Germinal center (tissue), 1 donor: ENCODE measurements at places on chromosomes 6 and 20.

DNA sequence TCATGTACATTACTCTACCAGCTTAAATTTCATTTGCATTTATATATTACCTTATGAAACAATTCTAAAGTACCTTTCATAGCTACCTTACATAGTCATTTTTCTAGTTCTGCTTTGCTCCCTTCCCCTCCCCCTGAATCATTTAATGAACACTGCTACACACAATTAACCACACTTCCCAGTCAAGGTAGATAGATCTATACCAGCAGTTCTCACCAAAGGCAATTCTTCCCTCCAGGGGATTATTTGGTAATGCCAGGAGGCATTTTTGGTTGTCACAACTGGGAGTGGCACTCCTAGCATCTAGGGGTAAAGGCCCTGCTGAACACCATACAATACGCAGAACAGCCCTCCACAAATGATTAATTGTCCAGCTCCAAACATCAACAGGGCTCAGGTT is 143.9 kb upstream of the SHLD1 start:
- DNase-seq: no peak

DNA sequence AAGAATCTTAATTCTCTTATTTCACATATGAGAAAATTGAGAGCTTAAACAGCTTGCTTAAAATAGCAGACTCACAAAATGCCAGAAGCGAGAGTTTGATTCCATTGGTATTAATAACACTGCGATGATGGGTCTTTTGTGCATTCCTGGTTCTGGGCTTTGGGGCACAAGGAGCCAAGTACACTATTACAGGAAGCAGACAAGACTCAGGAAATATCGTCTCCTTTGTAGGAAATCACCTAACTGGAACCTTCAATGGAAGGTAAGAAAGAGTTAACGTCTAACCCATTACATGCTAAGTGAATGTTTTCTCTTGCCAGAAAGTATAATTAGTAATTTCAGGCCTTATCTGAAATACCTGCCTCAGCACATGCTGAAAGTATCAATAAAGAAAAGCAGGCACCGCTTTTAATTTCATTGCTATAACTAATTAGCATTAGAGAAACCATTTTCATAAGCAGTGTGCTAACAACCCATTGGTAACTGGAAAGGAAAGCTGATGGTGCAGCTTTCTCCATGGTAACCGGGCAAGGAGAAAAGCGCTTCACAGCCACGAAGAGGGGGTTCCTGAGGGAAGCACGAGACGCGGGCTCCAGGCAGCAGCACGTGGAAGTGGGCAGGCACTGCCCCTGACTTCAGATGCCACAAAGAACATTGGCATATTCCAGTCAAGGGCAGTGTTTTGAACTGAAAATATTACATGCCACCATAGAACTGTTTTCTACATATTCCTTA is 206.7 kb upstream of the AGPAT4 start:
- DNase-seq: no peak

GRCh38 chr20:10610251-10610650 is 63.5 kb downstream of the JAG1 start:
- no peak for DNase-seq

DNA sequence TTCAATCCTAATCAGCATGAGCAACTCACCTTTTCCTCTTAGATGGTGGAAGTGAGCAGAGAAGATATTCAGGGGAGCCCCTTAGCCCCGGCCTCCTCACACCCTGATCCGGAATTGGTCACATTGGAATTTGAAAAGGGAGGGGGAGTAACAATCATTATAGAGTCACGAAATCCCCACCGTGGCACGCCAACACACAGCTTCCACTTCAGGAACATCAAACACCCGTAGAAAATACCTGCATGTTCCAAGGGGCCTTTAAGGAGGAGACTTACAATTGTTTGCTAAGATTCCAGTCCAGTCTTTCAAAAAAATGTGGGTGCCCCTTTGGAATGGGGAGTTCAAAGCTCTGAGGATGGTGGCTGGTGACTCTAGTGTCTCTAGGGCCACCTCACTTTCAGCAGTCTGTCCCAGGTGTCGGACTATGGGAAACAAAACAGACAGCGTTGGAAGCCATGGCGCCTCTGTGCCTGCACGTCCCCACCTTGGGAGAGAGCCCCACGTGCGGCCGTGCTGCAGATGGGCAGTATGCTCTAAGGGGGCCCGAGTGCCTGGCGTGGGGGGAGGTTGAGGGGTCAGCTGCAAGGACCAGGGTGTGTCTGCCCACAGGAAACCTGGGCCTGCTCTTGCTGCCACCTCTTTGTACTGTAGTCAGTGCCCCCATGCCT is 2.4 kb downstream of the CD93 start:
- no peak for DNase-seq

DNA sequence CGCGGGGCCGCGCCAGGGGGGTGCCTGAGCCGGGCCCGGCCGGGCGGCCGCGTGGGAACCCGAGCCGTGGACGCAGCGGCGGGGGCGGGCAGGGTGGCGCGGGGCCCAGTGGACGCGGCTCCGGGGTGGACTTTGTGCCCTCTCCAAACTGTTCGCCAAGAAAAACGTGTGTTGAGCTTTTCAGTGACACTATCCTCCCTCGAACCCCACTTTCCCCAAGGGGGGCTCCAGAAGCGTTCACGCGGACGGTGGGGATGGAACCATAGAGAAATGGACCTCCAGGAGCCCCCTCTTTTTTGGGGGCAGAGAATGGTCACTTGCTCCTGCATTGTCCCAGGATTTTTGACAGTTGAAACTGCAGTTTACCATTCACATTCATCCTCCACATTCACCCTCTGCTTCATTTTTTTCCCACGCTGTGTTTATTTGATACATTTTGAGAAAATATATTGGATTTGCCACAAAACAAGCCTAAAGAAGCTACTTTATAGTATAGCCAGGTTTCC is 2.9 kb upstream of the HIVEP1 start:
- no peak for DNase-seq

- no peak for DNase-seq
These were observed 5.0 kb downstream of the GNAS-AS1 start for GRCh38 chr20:58845706-58846105.

- DNase-seq: no peak
These were observed 263.6 kb downstream of the CD83 start for GRCh38 chr6:14380901-14381828.

GRCh38 chr6:103047567-103047966 is 1654.1 kb downstream of the GRIK2 start:
- no peak for DNase-seq

- no peak for DNase-seq
These were observed 1231.3 kb downstream of the EPHA7 start for GRCh38 chr6:92188016-92188415.

GRCh38 chr6:113172531-113172966 is 684.6 kb upstream of the MARCKS start:
- DNase-seq: no peak

GRCh38 chr20:19851861-19852260 is 93.8 kb downstream of the RIN2 start:
- DNase-seq: no peak

DNA sequence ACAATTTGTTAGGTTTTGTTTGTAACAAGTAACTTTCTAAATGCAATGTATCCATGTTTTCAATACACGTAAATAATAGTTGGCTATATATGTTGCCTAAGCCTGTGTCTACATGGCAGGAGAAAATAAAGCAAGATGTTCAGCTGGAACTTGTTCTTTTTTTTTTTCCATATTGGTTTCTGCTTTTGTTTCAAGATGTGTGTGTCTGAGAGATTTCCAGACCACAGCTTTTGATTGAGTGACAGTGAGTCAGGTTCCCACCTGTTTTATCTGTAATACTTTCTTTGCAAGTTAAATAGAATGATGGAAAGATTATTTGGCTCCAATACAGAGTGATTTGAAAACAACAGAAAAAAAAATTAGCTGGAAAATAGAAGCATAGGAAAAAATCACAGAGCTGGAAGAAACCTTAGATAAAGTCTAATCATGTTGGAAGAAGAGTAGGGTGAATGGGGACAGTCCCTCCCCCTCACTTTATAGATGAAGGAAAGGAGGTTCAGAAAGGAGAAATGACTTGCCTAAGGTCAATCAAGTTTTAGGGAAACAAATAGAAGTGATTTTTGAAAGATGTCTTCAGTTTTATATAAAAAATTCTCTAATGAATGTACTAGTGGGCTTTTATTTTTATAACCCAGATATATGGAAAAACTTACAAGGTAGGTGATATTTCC is 150.9 kb upstream of the STMND1 start:
- no peak for DNase-seq

- DNase-seq: no peak
These were observed 37.2 kb upstream of the MYLK2 start for GRCh38 chr20:31781945-31782344.

GRCh38 chr6:136371959-136372358 is 82.3 kb upstream of the BCLAF1 start:
- DNase-seq: no peak

- no peak for DNase-seq
These were observed 45.9 kb downstream of the CD164 start for GRCh38 chr6:109336221-109336961.

GRCh38 chr6:138307816-138308730 is 69.6 kb upstream of the SMIM28 start:
- no peak for DNase-seq

DNA sequence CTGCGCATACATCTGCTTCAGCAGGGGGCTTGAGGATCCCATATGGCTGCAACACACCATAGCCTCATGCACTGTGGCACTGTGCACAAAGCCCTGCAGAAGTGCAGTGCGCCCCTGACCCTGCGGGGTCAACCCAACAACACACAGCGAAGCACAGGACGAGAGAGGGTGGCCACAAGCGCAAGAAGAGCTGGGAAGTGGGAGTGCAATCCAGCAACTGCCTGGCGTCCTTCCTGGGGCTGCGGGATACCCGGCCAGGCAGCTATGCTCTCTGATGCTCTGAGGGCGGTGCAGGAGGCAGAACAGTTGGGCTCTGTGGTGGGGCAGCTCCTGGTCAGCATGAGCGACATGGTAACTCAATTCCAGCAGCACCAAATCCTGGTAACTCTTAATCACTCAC is 5.6 kb upstream of the ACSS1 start:
- DNase-seq: no peak

DNA sequence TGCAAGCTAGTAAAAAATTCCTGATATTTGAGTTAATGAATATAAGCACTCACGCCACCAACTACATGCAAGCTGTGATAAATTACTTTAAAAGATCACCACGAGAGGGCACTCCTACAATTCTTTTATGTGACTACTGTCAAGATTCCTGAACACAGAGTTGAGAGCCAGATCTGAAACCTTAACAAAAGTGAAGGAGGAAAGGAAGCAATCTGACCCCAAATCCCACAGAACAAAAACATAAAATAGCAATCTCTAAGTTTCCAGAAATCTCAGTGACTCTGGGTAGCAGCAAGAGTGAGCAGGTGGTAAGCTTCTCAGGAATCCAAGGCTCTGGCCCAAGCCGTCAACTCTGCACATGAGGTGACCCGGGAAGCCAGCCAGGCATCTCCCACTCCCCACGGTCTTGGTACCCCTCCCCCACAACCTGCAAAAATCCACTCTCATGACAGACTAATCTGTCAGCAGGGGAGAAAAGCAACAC is 55.1 kb downstream of the STAU1 start:
- DNase-seq: peak; percentile 40

GRCh38 chr6:91273729-91274128 is 686.9 kb upstream of the MAP3K7 start:
- DNase-seq: no peak

DNA sequence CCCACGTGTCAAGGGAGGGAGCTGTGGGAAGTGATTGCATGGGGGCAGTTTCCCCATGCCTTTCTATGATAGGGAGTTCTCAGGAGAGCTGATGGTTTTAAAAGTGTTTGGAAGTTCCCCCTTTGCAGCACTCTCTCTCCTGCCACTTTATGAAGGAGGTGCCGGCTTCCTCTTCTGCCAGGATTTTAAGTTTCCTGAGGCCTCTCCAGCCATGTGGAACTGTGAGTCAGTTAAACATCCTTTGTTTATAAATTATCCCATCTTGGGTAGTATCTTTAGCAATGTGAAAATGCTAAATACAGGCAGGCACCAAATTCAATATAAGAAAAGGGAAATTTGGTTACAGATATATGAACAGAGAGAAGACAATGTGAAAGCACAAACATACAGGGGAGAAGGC is 96.4 kb upstream of the EPHA7 start:
- no peak for DNase-seq

DNA sequence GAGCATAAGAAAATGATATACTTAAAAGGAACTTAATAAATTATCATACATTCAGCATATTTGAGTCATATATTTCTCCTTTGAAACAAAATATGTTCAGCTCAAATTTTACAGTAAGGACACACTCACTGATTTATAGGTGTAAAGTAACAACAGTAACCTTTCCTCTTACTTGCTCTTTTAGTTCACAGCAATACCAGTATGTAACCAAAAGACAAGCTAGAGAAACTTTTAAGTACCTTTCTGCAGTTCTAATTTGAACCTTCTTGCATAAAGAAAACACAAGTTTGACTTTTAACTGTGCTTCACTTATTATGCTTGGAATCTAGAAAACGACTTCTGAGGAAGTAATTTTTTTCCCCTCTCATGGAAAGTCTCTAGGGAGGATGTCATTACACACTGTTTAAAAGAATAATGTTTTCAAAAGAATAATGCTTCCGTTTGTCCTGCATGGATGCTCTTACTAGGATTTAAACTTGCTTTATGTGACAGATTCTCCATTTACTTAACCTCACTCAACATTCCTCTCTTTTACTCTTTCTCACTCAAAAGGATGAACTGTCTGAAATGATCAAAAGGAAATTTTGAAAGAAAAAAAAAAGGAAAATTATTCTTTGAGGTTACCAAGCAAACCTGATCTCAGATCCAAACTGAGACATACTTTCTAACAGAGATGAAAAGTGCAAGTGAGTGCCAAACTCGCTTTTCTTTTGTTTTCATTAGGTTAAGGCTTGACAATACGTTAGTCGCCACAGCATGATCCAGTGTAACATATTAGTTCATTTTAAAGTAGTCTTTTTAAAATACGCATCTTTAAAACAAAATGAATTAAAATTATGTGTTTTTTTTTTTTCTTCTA is 22.4 kb upstream of the CALHM6 start:
- DNase-seq: no peak

GRCh38 chr6:129130959-129131681 is 248.2 kb downstream of the LAMA2 start:
- no peak for DNase-seq

DNA sequence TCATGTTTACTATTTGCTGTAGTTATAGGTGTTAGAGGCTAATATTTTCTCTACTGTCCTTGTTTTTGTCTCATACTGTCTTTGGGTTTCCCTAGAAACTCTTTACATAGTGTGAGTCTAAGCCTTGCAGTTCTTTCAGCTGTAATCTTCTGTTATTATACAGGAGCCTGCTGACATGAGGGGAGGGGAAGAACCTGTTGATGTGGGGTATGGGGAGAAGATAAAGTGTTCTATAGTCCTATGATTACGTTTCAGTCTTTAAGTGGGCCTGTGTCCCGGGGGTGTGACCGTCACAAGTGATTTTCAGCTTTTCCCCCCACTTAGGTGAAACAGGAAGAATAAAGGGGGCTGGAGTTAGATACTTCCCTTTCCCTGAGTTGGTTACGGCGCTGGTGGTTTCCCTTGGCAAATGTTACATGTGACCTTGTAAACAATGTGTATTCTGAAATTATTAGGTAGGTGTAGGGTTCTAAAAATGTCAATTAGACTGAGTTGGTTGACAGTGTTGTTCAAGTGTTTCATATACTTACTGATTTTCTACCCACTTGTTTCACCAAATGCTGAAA is 41.3 kb downstream of the REV3L start:
- DNase-seq: peak; percentile 14

GRCh38 chr6:66478705-66479104 is 771.7 kb upstream of the EYS start:
- no peak for DNase-seq

GRCh38 chr20:4946986-4947385 is 54.3 kb downstream of the SLC23A2 start:
- peak; percentile 55 for DNase-seq
